ENCODE measurements at places on chromosomes 6 and 20. TPM values are rescaled to one million over a fixed set of nuclear protein-coding genes. Genes with fewer than 3 reads are reported as not detected.
A peak's percentile ranks its signal among the peaks of the same experiment; 100 is the strongest.

Gene CNKSR3
- total RNA-seq, result 0.58 TPM

Gene MUC21
- not detected for total RNA-seq

Gene CALHM4
- total RNA-seq, result not detected

Gene HLA-DOA
- total RNA-seq, result 3.3 TPM

Gene PPIL1
- total RNA-seq, result 45.9 TPM

Gene SLC32A1
- total RNA-seq, result not detected

DNA sequence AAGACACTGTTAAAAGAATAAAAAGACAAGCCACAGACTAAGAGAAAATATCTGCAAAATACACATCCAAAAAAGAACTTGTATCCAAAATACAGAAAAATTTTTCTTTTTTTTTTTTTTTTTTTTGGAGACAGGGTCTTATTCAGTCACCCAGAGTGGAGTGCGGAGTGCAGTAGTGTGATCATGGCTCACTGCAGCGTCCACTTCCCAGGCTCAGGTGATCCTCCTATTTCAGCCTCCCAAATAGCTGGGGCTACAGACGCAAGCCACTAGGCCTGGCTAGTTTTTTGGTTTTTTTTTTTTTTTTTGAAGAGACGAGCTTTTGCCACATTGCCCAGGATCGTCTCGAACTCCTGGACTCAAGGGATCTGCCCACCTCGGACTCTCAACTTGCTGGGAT lies 3.1 kb downstream of the ZUP1 start:
- H3K27ac ChIP-seq, result peak overlapping the region; percentile 33
- H3K4me3 ChIP-seq, result peak overlapping the region; percentile 52
- H3K4me1 ChIP-seq, result peaks cover 50% of the 10 kb centered on the region
- no peaks in the 10 kb centered on the region for H3K27me3 ChIP-seq

DNA sequence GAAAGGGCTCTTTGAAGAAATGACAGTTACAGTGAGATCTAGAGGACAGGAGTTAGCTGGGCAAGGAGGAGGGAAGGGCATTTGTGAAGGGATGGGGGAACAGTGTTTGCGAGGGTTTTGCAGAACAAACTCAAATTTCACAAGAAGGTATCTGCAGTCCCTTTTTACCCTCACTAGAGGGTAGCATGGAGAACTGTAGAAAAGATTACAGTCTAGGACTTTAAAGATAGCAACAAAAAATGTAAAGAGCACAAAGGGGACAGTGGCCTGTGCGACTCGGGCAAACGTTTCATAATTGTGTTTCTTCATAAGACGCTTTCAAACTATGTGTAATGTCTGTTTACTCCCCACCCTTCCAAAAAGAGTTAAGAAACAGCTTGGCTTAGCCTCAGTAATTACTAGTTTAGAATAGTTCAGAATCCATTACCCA lies 21.2 kb upstream of the ASXL1 start:
- no peaks in the 10 kb centered on the region for H3K27me3 ChIP-seq
- H3K4me3 ChIP-seq, result no peak overlapping the region
- peaks cover 41% of the 10 kb centered on the region for H3K4me1 ChIP-seq
- peaks cover 45% of the 10 kb centered on the region for H3K36me3 ChIP-seq

DNA sequence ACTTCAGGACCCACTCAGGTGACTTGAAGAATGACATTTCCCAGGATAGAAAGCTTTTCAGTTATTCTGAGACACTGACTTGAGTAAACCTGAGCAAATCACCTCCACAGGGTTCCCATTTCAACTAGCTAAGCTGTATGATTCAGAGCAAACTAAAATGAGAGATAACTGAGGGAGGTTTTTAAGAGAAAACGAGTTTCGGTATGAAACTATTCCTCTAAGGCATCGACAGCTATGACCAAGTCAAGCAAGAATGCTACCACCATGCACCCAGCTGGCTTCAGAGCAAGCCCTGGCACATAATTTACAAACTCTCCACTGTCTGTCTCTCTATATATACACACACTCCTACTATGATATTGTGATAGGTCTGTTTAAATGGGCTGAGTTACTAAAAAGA lies 75.4 kb downstream of the PERP start:
- no peaks in the 10 kb centered on the region for H3K4me1 ChIP-seq
- DNase-seq, result no peak
- H3K27me3 ChIP-seq, result no peaks in the 10 kb centered on the region

GRCh38 chr20:14951105-14951504 lies 613.7 kb upstream of the FLRT3 start:
- H3K4me1 ChIP-seq, result no peaks in the 10 kb centered on the region
- no peak overlapping the region for H3K4me3 ChIP-seq
- H3K27me3 ChIP-seq, result no peaks in the 10 kb centered on the region
- H3K27ac ChIP-seq, result no peak overlapping the region
- H3K36me3 ChIP-seq, result no peaks in the 10 kb centered on the region

DNA sequence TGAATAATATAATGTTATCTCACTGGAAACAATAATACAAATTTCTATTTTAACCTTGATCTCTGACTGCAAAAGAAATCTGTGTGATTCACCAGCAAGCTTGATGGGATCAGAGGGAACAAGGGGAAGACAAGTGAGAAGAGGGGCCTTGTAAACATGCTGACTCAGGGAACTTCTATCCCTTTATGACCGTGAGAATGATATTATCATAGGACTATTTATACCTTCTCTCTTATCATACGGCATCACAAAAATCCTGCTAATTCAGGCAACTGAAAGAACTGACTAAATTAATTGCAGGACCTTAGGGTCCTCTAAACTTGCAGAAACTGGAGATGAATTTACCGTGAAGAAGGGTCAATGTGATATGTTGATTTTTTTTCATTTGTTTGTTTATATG lies 173.3 kb downstream of the PTPRK start:
- no peaks in the 10 kb centered on the region for H3K27me3 ChIP-seq
- no peaks in the 10 kb centered on the region for H3K36me3 ChIP-seq
- no peak overlapping the region for H3K27ac ChIP-seq
- H3K4me1 ChIP-seq, result peaks cover 5% of the 10 kb centered on the region
- H3K4me3 ChIP-seq, result no peak overlapping the region

DNA sequence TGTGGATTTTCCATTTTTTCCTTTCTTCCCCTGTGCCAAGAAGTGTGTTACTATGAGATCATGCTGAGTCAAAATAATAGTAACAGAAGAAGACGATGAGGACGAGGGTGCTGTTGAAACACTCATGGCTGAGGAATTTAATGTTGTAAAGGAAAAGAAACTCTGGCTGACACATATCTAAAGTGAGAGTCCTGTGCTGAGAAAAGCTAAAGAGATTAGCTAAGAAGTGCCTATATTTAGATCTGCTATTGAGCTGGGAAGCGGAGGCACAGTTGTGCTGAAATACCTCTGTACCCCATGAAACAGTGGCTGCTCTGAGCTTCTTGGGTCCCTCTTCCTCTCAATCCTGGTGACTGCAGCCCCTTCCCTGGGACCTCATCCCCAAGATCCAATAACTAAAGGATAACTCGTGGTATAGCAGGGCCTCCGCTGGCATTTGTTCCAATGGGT lies 1.1 kb upstream of the SYTL3 start:
- peak; percentile 60 for DNase-seq
- peak overlapping the region; percentile 81 for H3K4me3 ChIP-seq
- H3K36me3 ChIP-seq, result peaks cover 42% of the 10 kb centered on the region
- no peaks in the 10 kb centered on the region for H3K27me3 ChIP-seq
- H3K27ac ChIP-seq, result peak overlapping the region; percentile 88

- peaks cover 2% of the 10 kb centered on the region for H3K27me3 ChIP-seq
- H3K27ac ChIP-seq, result no peak overlapping the region
- no peaks in the 10 kb centered on the region for H3K36me3 ChIP-seq
- H3K4me1 ChIP-seq, result no peaks in the 10 kb centered on the region
- H3K4me3 ChIP-seq, result no peak overlapping the region
Observed at GRCh38 chr20:44707018-44707579, 8.1 kb upstream of the CCN5 start.

GRCh38 chr6:9248133-9248532 lies 812.8 kb upstream of the SLC35B3 start:
- H3K4me1 ChIP-seq, result no peaks in the 10 kb centered on the region
- no peak overlapping the region for H3K27ac ChIP-seq

DNA sequence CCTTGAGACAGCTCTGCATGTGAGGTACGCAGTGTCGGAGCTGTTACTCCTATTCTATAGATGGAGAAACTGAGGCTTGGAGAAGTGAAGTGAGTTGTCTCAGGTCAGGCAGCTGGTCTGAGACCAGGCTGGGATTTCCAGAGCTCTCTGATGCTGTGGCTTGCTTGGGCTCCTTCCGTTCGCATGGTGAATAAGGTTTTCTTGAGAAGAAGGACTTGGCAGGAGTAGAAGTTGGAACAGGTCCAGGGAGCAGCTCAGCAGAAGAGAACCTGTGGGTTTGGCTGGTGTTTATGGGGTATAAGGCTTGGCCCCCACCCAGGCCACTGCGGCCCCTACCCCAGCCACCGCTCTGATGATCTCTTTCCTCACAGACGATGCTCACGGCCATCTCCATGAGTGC lies 7.4 kb downstream of the SLC12A5 start:
- no peaks in the 10 kb centered on the region for H3K4me1 ChIP-seq
- no peak for DNase-seq
- no peak overlapping the region for H3K4me3 ChIP-seq
- H3K36me3 ChIP-seq, result no peaks in the 10 kb centered on the region

GRCh38 chr20:46749147-46749546 lies 39.7 kb downstream of the SLC2A10 start:
- DNase-seq, result no peak
- peaks cover 34% of the 10 kb centered on the region for H3K27me3 ChIP-seq
- H3K27ac ChIP-seq, result no peak overlapping the region
- no peaks in the 10 kb centered on the region for H3K36me3 ChIP-seq
- no peak overlapping the region for H3K4me3 ChIP-seq

DNA sequence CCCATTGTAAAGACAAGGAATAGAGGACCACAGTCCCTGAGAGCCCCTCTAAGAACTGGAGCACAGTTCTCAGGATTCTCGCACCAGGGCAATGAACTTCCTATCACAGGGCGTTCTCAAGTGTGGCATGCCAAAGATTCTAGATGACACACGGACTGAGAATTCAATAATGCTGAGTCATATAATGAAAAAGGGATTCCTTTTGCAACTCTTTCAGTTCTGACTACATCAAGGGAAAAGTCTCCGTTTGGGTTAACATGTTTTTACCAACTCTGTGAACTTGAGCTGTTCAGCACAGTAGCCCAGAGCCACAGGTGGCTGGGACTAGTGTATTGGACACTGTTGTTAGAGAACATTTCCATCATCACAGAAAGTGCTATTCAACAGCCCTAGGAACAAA lies 3.4 kb downstream of the MED20 start:
- no peaks in the 10 kb centered on the region for H3K27me3 ChIP-seq
- no peak overlapping the region for H3K4me3 ChIP-seq
- H3K27ac ChIP-seq, result peak overlapping the region; percentile 45
- H3K36me3 ChIP-seq, result peaks cover 22% of the 10 kb centered on the region

DNA sequence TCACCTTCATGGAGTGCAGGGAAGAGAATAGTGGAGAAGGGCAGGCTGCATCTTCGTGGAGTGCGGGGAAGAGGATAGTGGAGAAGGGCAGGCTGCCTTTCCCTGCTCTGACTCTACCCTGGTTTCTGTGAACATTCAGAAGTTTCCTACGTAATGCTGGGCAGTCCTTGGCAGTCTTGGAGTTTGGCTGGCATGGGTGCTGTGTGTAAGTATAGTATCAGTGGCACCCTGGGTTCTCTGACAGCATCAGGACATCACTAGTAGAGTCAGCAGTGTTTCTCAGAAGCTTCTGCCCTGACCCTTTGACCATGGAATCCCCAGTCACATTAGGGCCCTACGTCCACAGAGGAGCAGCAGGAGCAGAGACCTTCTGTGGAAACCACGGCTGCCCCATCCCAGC lies 352.9 kb downstream of the NRN1 start:
- no peak overlapping the region for H3K27ac ChIP-seq
- H3K4me1 ChIP-seq, result no peaks in the 10 kb centered on the region
- H3K4me3 ChIP-seq, result no peak overlapping the region
- H3K36me3 ChIP-seq, result peaks cover 21% of the 10 kb centered on the region

- peak; percentile 9 for DNase-seq
- no peak overlapping the region for H3K4me3 ChIP-seq
- peaks cover 34% of the 10 kb centered on the region for H3K27me3 ChIP-seq
- H3K36me3 ChIP-seq, result no peaks in the 10 kb centered on the region
- no peak overlapping the region for H3K27ac ChIP-seq
- peaks cover 7% of the 10 kb centered on the region for H3K4me1 ChIP-seq
Observed at GRCh38 chr6:133247581-133247980, 6.4 kb downstream of the EYA4 start.

DNA sequence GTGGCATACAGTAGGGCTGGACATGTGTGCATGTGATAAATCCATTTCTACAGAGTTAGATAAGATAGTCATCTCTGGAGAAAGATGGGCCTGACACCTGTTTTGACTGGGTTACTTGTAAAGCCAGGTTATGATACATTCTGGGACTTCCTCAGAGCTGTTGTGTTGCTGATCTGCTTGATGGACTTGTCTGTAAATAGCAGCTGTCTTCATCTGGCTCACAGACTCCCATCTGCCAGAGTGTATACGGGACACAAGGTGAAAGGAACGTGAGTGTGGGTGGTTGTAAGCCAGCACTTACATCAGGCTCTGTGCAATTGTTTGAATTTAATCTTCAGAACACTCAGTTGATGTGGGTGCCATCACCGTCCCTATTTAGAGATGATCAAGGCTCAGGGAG lies 49.8 kb downstream of the ZDHHC14 start:
- no peaks in the 10 kb centered on the region for H3K27me3 ChIP-seq
- H3K4me3 ChIP-seq, result no peak overlapping the region
- DNase-seq, result peak; percentile 22
- peaks cover 46% of the 10 kb centered on the region for H3K4me1 ChIP-seq
- H3K27ac ChIP-seq, result peak overlapping the region; percentile 39

GRCh38 chr20:63224412-63225081 lies 8.6 kb upstream of the YTHDF1 start:
- no peak overlapping the region for H3K4me3 ChIP-seq
- peaks cover 7% of the 10 kb centered on the region for H3K27me3 ChIP-seq
- H3K27ac ChIP-seq, result no peak overlapping the region

DNA sequence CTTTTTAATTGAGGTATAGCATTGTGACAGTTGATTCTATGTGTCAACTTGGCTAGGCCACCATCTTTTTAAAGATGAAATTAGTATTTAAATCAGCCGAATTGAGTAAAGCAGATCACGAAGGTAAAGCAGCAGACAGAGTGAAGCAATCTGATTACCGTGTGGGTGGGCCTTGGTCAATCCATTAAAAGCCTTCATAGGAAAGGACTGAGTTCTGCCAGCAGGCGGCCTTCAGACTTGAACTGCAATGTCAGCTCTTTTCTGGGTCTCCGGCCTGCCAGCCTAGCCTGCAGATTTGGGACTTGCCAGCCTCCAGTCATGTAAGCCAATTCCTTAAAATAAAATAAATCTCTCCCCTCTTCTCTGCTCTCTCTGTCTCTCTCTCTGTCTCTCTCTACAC lies 22.4 kb upstream of the TGM2 start:
- H3K4me3 ChIP-seq, result no peak overlapping the region
- H3K27ac ChIP-seq, result no peak overlapping the region
- no peak for DNase-seq

GRCh38 chr20:49476016-49476355 lies 6.5 kb downstream of the KCNB1 start:
- H3K27me3 ChIP-seq, result peaks cover 27% of the 10 kb centered on the region
- no peaks in the 10 kb centered on the region for H3K4me1 ChIP-seq

- H3K36me3 ChIP-seq, result peaks cover 2% of the 10 kb centered on the region
- H3K27me3 ChIP-seq, result no peaks in the 10 kb centered on the region
- no peak for DNase-seq
- no peak overlapping the region for H3K4me3 ChIP-seq
- H3K4me1 ChIP-seq, result peaks cover 8% of the 10 kb centered on the region
Observed at GRCh38 chr6:158954753-158955152, 45.2 kb downstream of the RSPH3 start.
